ENCODE measurements at places on chromosomes 2 and 18.
A peak's percentile ranks its signal among the peaks of the same experiment; 100 is the strongest.

DNA sequence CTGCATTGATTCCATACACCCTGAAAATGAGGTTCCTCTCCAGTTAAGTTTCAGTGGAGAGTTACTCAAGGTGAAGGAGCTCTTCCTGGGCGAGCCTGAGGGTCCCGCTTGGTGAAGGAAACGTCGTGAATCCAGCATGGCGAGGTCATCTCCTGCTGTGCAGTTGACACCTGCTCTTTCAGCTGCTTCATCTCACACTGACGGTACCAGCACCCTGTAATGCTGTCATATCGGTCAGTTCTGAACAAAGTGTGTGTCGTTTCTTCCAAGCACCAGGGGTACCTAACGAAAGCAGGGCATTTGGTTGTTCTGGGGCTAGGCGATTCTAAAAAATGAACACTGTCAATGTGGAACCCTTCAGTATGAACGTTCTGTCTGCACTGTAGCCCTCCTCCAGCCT, 52.6 kb downstream of the ITGB1BP1 start:
- no peak for DNase-seq

DNA sequence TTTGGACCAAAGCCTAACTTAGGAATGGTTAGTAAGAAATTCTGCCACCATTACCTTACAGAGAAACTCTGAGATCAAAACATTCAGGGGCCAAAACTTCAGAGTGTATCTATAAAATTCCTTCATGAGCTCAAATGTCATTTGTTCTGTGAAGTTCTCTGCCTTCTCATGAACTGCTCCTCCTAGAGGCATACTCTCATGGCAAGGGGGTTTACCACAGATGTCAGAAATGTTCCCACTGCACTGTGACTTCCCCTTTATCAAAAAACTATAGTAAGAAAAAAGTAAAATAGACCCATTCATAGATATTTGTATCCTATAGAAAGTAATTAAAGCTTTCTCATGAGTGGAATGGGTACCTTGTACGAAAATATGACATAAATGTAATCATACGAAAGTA, 68.5 kb downstream of the USP40 start:
- DNase-seq, result no peak

DNA sequence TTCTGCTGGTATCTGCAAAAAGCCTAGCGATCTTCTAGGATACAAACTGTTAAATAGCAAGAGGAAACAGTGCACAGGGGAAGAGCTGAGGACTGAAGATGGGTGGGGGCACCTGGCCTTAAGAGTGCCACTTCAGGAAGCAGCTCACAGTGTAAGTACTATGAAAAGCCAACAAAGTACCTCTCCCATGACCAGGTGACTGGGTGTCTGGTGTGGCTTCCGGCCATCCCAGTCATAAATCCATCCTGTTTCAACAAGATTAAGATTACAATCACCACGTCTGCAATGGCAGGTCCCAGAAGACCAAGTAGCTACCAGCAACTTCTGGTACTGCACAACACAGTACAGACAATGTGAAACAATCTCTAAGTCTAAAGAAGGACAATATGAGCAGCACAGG, 15.9 kb downstream of the ERFE start:
- no peak for DNase-seq

- DNase-seq, result no peak
Observed at GRCh38 chr2:73300926-73301325, 7.6 kb upstream of the EGR4 start.

DNA sequence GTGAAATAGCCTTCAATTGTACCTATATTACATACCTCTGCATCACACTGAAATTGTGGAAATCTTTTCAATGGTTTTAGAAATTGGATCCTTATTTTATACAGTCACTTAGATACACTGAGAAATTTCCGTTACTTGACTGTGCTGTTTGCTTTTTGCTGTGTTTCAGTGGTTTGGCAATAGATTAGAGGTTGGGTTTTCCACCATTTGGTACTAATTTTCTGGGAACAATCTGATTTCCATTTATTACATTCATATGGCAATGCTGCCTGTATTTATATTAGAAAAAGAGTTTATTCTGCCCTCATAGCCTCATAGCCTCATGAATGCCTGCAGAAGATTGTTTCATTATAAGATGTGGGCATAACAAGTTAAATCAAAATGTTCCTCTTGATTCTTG, 285.0 kb downstream of the GULP1 start:
- peak; percentile 74 for DNase-seq

DNA sequence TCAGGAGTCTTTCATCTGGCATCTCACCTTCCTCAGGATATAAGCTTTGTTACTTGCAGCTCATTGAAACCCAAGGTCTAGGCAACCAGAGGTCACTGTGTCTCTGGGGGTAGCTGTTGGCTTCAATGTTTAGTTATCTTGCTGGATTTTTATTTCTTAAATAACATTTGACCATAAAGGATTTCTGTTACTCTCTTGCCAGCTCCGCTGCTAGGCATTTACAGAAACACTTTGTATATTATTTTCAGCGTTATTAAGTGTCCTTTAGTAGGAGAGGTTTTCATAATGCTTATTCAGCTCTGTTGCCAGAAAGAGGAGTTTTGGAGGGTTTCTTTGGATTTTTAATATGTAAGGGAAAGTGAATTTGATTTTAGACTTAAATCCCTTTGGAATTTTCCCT, 61.4 kb downstream of the QPCT start:
- DNase-seq, result no peak

GRCh38 chr2:73174244-73174643, 28.1 kb upstream of the NOTO start:
- no peak for DNase-seq

GRCh38 chr18:76368976-76369375, 126.1 kb downstream of the ZNF516 start:
- DNase-seq, result no peak

GRCh38 chr2:171985076-171985475, 14.7 kb upstream of the METAP1D start:
- DNase-seq, result no peak

DNA sequence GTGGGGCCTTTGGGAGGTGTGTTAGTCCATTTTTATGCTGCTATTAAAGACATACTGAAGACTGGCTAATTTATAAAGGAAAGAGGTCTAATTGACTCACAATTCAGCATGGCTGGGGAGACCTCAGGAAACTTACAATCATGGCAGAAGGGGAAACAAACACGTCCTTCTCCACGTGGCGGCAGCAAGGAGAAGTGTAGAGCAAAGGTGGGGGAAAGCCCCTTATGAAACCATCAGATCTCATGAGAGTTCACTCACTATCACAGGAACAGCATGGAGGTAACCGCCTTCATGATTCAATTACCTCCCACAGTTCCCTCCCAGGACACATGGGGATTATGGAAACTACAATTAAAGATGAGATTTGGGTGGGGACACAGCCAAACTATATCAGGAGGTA, 187.1 kb upstream of the OSR1 start:
- no peak for DNase-seq

DNA sequence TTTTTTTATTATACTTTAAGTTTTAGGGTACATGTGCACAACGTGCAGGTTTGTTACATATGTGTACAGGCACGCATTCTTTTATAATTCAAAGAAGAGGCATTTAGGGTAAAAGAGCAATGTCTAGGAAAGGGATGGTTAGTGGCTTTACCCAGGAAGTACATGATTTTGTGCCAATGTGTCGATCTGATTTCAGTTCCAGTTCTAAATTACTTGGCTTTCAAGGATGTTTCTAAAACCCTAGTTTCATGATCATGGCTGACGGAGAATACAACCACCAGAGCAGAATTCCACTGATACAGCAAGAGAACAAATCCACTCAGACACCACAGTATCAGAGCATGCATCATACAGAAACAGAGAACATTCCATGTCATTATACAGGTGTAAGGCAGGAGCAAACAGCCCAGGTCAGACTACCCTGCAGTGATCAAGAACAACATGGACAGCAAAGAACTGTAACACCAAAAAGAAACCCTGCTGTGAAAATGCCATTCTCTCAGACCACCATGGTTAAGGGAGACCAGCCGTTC, 116.7 kb upstream of the STK17B start:
- DNase-seq, result no peak

DNA sequence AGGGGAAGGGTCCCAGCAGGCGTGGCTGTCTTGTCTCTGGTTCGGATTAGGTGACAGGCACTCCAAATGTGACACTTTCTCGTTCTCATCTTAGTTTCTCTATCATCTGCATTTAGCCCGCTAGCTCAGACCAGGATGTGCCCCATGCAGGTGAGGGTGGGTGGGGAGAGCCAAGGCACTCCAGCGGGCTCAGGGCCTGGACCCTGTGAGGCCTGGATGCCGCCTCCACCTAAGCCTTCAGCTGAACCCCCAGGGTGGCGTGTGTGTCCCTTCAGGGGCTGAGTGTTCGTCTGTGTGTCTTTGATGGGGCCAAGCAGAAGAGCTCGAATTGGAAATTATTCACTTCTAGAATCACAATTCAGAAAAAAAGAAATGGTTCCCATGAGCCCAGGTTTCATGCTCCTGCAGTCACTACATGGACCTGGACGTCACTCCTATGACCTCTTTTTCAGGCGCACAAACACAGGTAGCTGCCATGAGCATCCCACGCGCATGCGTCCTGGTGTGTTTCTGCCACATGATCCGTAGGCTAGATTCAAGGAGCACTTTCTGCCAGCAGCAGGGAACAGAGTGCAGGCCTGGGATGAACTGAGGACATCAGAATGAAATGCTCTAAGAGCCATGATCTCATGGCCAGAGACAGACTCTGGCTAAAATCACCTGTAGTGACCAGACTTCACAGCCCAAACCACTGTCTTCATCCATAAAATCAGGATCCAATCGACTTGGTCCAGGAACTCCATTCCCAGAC, 25.8 kb downstream of the CIDEA start:
- no peak for DNase-seq

DNA sequence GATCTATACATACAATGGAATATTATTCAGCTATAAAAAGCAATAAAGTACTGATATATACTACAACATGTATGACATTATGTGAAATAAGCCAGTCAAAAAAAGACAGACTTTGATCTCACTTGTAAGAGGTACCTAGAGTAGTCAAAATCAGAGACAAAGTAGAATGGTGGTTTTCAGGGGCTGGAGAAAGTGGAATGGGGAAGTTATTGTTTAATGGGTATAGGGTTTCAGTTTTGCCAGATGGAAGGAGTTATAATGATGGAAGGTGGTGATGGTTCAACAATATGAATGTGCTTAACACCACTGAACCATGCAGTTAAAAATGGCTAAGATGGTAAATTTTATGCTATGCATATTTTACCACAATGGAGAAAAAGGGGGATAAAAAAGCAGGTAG, 6.3 kb downstream of the COBLL1 start:
- no peak for DNase-seq

DNA sequence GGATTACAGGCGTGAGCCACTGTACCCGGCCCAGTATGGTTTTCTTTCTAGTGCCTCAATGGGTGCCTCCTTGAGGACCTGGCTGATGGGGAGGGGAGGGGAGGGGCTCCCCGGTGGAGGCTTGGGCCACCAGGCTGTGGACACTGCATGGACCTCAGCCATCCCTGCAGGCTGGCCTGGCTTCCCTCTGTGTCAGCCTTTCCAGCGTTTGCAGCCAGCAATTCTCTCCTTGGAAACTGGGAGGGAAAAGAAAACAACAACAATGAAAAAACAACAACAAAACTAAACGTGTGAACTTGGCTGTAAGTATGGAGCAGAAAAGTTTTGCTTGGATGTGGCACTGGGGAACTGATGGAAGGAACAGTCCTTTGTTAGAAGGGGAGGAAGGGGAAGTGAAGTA, 159.3 kb downstream of the GLI2 start:
- DNase-seq, result no peak

- DNase-seq, result no peak
Observed at GRCh38 chr2:54526226-54526879, 70.2 kb downstream of the SPTBN1 start.

DNA sequence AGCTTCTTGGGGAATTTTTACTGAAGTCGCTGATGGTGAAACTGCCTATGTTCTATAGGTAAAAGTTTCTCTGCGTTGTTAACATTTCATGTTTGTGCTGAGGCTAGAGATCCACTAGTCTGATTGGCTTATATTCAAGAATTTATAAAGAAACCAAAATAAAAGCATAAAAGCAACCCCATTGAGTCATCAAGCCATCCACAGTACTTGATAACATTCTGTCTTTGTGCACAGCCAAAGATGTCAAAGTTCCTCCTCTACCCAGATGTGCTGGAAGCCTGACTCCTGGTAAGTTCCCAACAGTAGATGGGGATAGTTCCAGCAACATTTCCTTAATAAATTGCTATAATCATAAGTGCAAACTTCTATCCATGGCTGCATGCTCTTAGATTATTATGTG, 107.8 kb downstream of the TANC1 start:
- peak; percentile 81 for DNase-seq

DNA sequence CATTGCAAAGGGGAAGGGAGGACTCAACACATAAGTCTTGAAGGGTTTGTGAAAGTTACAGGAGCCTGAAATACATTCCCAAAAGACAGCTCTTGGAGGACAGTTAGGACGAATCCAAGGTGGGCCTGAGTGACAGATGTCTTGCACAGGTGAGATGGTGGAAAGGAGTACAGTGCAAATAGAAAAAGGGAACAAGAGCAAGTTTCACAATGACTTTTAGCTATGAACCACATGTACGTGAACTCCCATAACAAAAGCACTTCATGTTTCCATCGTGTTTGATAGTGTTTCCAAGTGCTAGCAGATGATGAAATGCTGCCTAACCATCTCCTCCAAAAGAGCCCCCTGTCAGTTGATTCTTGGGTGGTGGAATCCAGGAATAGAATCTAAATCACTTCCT, 1.8 kb downstream of the IL18RAP start:
- DNase-seq, result no peak

GRCh38 chr2:157777427-157777826, 98.7 kb downstream of the ACVR1 start:
- peak; percentile 63 for DNase-seq

DNA sequence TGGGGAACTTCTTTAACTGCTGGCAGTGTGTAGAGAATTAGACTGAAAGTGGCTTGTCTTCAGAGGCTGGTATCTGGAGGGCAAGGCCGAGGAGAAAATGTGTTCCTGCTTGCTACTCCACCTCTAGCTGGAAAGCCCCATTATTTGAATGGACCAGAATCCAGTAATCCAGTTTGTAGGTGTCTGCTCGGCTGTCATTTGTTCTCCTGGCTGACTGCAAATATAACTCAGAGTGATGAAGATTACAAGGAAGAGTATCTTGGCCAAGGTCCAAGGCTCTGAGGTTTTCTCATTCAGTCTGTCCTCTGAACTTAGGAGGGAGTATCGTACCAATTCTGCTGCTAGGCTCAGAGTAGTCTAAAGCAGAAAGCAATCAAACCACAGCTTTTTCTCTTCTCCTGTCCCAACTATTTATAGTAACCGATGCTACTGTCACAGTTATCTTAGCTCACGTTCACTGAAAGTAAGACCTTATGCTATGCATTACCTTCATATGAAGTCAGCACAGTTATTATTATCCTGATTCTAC, 228.6 kb downstream of the SETBP1 start:
- peak; percentile 53 for DNase-seq

Data from fibroblast of upper back skin (primary cell).